Upper lobe of left lung (tissue), 6 donors: ENCODE measurements at places on chromosomes 4 and X. TPM values are rescaled to one million over a fixed set of nuclear protein-coding genes. Genes with fewer than 3 reads are reported as not detected.

The NCAPG gene
- 2.4 TPM for total RNA-seq

The GUCY2F gene
- total RNA-seq: 0.10 TPM

The GABRE gene
- total RNA-seq: 33.0 TPM

The HAND2 gene
- total RNA-seq: 0.33 TPM

The F11 gene
- 7.2 TPM for total RNA-seq

The FAM149A gene
- 32.5 TPM for total RNA-seq

The LDB2 gene
- total RNA-seq: 47.3 TPM

The CENPE gene
- total RNA-seq: 2.1 TPM

The AMTN gene
- not detected for total RNA-seq

The LNX1 gene
- total RNA-seq: 4.6 TPM

The POU3F4 gene
- total RNA-seq: not detected

The MFAP3L gene
- total RNA-seq: 11.7 TPM

The PAGE2 gene
- total RNA-seq: not detected

The TENM3 gene
- total RNA-seq: 1.0 TPM

The SPON2 gene
- 50.3 TPM for total RNA-seq

The RBM3 gene
- 172 TPM for total RNA-seq

The TAF7L gene
- total RNA-seq: not detected

The KLKB1 gene
- total RNA-seq: 0.89 TPM

The ODAPH gene
- total RNA-seq: not detected

The GYG2 gene
- total RNA-seq: 0.91 TPM

The OTUD6A gene
- total RNA-seq: not detected

The PTTG2 gene
- total RNA-seq: 0.64 TPM

The NPY5R gene
- total RNA-seq: not detected

The TIMP1 gene
- total RNA-seq: 118 TPM

The SPIN2A gene
- total RNA-seq: 1.3 TPM

The FGFBP2 gene
- total RNA-seq: 4.0 TPM

The REST gene
- 35.6 TPM for total RNA-seq

The APLN gene
- total RNA-seq: not detected

The NAT8L gene
- total RNA-seq: 0.37 TPM

The MYOZ2 gene
- total RNA-seq: not detected

The KCNIP4 gene
- 0.20 TPM for total RNA-seq

The NONO gene
- 210 TPM for total RNA-seq

The MAP3K15 gene
- 1.4 TPM for total RNA-seq

The EOLA1 gene
- total RNA-seq: 30.5 TPM

The CDK16 gene
- total RNA-seq: 91.0 TPM

The ITIH6 gene
- total RNA-seq: not detected

The SATL1 gene
- total RNA-seq: not detected

The F8A2 gene
- 2.5 TPM for total RNA-seq

The MAML3 gene
- total RNA-seq: 20.1 TPM

The HTN3 gene
- not detected for total RNA-seq

The CPE gene
- 4.2 TPM for total RNA-seq
